ENCODE measurements at places on chromosomes 1 and 21. TPM values are rescaled to one million over a fixed set of nuclear protein-coding genes. Genes with fewer than 3 reads are reported as not detected.
A peak's percentile ranks its signal among the peaks of the same experiment; 100 is the strongest.

GRCh38 chr1:228870041-228870713 is 134.9 kb downstream of the RHOU start:
- DNase-seq: peak; percentile 79

GRCh38 chr1:42157667-42158066 is 4.5 kb downstream of the GUCA2B start:
- DNase-seq: no peak

DNA sequence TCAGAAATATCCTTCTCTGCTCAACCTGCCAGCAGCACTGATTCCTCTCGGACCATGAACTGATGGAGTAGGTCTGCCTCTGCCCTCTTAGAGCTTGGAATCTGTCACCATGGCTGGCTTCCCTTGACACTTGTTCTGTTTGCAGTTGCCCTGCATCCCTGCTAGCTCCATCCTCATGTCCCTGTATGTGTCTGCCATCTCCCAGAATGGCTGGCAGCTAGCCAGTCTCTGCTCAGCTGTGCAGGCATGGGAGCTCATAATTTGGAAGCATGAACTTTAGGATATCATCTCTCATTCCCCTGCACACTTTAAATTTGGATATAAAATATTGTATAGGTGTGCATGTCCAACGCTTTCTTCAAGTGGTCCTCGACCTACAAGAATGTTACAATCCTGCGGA is 95.4 kb downstream of the C1orf94 start:
- no peak for DNase-seq

GRCh38 chr1:115098979-115099692 is 9.8 kb upstream of the TSPAN2 start:
- DNase-seq: no peak

Gene ATF3
- total RNA-seq: 29.7 TPM

Measured in esophagus muscularis mucosa (tissue), 4 donors.